ENCODE measurements at places on chromosomes 13 and 19.

GRCh38 chr19:18170714-18171255 is 2.8 kb upstream of the IFI30 start:
- peak; percentile 29 for DNase-seq

DNA sequence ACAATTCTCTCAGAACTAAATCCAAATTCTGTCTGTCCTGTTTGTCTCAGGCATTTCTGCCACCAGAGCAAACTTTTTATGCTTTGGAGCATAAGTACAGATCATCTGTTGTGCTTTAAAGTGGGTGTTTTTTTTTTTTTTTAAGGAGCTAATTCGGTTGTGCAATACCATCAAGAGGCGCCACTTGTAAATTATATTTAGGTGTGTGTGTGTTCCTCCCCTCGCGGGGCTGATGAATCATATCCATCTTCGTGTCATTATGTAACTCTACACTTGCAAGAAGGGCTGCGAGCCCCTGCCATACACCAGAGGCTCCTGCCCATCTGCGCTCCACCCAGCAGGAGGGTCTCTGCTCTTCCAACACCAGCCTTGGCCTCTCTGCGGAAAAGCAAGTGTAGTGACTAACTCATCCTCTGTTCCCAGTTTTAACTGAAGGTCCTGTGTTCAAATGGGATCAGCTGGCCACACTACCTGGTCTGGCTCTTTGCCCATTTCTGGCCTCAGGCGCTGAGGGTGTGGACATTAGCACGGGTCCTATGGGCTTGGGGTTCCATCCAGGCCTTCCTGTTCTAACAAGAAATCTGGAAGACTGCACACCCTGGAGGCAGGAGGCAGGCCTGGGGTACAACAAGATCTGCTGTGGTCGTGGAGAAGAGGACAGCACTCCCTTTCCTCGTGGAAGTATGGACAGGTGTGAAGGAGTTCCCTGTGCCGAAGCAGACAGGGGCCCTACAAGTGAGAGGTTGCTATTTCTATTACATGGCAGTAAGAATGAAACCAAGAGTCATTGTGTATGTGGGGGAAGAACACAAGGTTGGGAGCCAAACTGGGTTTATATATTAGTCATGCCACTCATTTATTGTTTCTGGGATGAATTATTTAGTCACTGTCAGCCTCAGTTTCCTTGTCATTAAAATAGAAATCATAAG is 96.1 kb upstream of the MBNL2 start:
- DNase-seq: no peak

DNA sequence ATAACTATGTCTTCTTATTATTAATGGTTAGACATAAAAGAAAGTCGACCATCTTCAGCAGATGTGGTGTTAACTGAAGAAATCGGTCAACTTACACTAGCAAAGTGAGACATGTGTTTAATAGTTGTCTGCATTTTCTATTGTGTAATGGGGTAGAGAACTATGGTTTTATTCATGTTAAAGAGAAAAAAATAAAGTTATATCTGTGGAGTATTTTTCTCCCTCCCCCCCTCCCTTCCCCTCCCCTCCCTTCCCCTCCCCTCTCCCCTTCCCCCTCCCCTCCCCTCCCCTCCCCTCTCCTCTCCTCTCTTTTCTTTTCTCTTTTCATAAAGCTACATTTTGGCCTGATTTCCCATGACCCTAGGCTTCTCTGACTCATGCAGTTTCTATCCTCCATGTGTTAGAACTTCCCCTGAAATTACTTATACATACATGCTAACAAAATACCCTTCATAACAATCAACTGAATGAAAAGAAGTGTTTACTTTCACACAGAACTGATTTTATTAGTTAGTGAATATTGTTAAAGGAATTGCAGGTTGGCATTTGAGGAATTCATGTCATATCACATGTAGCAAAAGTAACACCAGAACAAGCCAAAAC is 1431.0 kb upstream of the ATXN8OS start:
- DNase-seq: no peak

GRCh38 chr19:8305798-8306197 is 2.4 kb downstream of the CD320 start:
- peak; percentile 10 for DNase-seq

DNA sequence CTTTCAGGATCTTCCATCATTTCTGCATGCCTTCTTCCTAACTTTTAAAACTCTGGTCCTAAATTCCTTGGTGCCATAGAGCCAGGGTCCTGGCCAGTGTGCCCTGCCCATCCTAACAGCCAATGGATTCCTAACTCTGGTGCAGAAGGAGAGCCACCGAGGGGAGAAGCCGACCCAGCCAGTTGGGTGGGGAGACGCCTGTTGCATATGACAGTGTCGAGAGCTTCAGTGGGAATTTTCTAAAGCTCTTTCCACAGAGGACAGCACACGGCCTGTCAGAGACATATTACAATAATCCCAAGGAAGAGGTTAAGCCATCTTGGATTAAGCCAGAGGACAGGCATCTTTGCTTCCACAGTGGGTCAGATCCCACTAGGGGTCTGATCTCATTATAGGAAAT is 180.4 kb downstream of the ZNF536 start:
- DNase-seq: no peak

GRCh38 chr19:950352-951066 is 24.7 kb downstream of the ARID3A start:
- no peak for DNase-seq

GRCh38 chr13:27933580-27934328 is 14.0 kb downstream of the PDX1 start:
- DNase-seq: no peak

DNA sequence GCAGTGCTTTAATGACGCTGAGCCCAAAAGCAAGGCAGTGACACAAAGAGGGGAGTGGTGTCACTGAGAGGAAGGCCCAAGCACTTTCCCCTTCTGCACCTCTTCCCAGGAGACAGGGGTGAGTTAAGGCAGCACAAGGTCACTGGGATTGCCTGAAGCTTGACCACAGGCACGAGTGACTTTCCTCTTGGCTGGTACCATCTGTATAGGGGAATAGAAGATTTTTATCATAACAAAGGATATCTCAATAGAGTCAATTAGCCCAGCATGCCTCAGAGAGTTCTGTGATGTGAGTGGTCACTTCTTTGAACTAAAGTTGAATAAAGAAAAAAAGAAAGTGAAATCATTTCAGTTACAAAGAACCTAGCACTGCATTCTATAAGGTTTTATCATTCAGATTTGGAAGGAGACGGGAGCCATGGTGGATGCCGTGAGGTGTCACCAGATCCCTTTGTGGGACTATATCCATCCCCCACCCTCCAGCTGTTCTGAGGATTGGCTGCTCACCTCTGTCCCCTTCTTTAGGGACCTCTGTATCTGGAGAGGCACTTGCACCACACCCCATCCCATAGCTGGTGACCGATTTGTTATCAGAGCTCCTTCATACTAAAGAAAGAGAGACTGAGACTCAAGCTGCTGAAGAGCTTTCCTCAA is 291.2 kb downstream of the DCT start:
- DNase-seq: no peak

DNA sequence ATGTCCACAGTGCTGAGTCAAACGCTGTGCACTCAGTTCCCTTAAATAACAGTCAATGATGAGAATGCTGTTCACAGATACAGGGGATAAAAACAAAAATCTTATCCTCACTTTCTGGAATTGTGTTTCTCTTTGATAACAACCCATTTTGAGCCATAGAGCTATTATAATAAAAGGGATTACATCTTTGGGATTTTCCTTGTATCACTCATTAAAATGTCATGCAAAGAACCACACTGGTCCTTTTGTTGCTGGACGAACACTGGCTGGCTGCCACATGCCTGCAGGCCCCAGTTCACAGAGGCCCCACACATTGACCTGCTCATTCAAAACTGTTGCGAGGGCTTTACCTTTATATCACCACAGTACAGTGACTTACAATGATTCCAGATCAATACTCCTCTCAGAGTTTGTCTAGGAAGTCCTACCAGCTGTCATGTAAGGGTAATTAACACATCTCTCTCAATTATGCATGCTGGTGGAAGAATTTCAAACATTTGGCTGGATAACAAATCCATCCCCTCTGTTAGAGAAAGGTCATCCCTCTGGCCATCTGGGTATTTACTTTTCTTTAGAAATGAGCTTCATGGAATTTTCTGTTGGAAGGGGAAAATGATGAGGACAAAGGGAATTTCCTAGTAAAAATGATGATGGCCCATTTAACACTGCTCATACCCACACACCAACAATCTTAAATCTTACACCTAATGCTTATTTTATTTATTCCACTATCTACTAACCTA is 85.9 kb downstream of the MBNL2 start:
- peak; percentile 25 for DNase-seq

DNA sequence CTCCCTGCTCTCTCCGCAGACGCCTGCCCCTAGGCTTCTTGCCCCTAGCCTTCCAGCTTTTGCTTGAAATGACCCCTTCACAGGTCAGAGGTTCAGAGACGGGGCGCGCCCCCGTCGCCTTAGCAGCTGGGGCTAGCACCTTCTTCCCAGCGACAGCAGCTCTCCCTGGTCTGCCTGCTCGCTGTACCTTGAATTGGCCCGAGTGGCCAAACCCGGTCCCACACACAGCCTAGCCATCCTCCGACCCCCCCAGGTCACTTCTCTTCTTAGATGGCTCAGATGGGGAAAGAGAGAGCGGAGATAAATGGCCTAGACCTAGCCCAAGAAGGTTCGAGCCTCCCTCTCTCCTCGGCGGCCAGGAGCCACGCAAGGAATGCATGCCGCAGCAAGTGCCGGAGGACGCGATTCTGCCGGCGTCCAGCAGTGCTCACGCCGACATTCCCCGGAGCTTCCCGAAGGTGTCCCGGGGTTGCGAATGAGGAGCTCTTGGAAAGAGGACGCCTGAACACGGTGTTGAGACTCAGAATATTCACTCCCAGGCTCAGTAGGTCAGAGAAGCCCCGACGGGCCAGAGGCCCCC is 1.3 kb downstream of the CDX2 start:
- DNase-seq: peak; percentile 52

GRCh38 chr13:99224021-99224420 is 23.4 kb downstream of the UBAC2 start:
- no peak for DNase-seq

DNA sequence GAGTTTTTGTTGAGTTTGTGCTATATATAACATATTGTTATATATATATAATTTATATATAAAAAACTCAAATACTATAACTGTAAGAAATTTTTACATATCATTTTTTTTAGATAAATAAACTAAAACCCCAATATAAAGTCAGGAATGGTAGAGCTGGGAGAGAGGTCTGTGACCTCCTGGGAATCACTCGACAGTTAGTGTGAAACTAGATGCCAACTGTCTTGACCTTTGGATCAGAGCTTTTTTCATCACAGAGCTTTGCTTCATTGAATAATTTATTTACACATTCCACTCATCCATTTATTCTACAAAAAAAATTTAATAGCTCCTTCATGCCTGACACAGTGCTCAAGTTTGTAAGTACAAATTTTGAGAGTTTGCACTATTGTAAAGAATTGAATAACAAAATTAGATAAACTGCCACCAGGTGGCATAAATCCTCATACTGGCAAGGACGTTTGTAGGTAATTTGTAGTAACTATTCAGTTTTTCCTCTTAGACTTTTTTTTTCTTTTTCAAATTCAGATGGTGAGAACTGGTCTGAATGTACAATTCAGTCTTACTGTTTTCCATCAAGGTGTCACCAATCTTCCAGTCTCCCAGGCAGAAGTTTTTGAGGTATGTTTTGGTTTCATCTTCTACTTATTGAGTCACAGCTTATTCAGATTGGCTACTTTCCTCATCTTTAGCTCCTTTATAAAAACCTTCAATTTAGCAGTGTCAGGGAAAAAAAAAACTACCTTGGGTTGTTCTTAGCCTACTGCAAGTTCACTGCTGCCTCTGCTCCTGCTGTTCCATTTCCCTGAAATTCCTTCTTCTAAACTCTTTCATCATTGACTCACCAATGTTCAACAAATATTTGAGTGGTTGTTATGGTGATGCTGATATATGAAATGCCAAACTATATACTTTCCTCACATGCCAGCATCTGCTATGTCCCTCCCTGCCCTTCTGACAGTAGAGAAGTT is 28.7 kb downstream of the LACC1 start:
- no peak for DNase-seq

All from HuH-7.5 (cell line).